ENCODE measurements at places on chromosomes 3 and 15.

DNA sequence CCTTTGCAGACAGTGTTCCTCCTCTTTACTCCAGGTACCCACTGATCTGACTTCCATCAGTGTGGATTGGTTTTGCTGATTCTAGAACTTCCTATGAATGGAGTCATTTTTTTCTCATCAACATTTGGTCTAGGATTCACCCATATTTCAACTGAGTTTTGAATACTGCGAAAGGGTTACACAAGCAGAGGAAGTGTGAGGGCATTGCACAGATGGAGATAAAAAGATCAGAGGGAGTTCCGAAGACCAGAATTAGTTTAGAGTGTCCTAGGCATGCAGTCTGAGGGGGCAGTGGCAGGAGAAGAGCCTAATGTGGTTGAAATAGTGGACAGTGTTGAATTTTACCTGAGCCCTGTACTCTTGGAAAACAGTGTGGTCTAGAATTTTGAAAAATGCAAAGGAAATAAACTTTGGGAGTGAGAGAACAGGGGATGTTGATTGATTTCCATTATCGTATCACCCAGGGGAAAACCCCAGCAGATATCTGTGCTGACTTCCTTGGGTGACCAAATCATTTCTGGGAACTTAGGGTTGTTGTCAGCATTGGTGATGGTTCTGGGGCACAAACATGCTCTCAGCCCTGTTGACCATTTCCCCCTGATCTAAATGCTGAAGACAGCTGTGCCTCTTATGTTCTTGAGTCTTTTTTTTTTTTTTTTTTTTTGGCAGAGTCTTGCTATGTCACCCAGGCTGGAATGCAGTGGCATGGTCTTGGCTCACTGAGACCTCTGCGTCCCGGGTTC lies 327.4 kb upstream of the LRRFIP2 start:
- no peak for DNase-seq

DNA sequence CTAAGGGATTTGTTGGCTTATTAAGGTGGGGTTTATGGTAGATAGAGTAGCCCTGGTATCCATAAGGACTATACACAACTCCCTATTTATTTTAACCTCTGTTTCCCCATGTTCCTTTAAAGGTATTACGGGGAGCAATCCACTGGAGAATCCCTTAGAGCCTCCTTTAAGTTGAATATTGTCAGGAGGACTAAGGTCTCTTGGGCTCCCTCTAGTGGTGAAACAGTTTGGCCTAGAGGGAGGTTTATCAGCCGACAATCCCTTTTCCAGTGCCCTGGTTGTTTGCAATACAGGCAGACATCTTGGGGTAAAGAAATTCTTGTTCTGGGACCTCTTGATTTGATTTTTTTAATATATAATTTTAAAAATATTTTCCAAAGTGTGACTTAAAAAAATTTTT lies 12.9 kb downstream of the OPA1 start:
- peak; percentile 24 for DNase-seq

- DNase-seq, result no peak
These were observed 38.4 kb upstream of the GALNT15 start for GRCh38 chr3:16136055-16136454.

GRCh38 chr3:140219291-140219690 lies 284.3 kb downstream of the CLSTN2 start:
- no peak for DNase-seq

DNA sequence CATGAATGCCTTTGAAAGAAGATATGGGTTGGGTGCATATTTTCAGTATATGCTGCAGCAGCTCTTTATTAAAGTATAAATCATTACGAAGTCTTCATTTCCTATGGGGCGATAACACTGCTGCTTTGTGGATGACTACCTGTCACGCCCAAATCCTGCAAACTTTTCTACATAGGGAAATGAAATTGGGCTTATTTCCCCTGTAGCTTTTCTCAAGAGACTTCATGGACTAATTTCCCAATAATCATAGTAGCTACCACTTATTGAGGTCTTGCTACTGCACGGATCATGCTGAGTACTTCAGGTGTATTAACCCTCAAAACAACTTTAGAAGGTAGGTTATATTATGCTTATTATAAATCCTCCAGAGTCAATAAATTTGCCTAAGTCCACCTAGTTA lies 8.0 kb downstream of the TGFBR2 start:
- DNase-seq, result no peak

GRCh38 chr3:64809086-64809485 lies 121.3 kb upstream of the ADAMTS9 start:
- no peak for DNase-seq

DNA sequence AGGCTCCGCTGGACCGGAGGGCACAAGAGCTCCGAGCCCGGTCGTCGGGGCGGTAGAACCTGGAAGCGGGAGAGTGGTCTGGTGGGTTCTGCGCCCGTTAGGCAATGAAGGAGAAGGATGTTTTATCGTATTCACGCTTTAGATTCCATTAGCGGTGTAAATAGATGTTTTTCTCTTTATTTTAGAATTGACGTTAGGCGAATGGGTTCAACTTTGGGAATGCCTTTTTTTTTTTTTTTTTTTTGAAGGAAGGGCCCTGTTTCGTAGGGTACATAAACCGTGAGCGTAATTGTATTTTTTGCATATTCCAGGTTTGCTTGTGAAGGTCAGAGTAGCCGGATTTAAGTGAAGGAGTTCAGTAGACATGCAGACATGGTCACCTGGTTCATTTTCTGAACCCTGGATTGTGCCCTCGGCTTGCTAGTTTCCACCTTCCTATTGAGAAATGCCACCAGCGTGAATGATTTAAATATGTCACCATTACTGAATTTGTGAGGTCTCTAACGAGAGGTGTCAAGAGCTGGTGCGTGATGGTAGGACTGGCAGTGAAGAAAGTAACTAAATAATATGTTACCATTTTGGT lies 808 bp downstream of the RBM6 start:
- no peak for DNase-seq

- DNase-seq, result no peak
These were observed 29.9 kb downstream of the TMEM40 start for GRCh38 chr3:12729051-12729651.

GRCh38 chr15:64695561-64695992 lies 79.8 kb downstream of the RBPMS2 start:
- no peak for DNase-seq

DNA sequence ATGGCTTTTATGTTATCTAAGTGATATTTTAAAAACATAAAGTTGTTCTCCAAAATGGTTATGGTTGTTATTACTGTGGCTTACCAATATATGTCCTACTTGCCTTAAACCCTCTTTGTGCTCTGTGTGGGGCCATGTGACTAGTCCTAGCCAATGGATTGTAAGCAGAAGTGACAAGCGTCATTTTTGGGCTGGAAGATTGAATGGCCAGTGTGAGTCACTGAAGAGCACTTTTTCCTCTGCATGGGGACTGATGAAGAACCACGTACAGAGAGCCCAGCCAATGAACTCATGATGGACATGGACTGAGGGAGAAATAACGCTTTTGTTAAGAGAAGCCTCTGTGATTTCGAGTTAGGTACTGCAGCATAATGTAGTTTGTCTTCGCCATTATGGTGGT lies 332.7 kb downstream of the EDEM1 start:
- no peak for DNase-seq

DNA sequence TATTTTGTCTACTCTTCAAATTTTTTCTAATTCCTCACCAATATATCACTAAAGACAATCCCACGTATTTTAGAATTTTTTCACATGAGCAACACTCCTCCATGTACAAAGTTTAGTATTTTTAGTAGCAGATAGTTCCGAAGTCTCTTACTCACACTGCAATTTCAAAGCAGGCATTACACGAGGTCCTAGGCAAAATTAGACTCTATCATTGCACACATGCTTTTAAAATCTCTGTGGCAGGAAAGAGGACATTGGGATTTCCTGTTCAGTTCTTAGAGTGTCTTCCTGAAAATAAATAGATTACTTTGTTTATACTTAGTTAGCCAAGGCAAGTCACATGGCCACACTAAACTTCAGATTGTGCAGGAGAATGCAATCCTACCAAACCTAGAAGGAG lies 847.7 kb downstream of the ROBO2 start:
- no peak for DNase-seq

DNA sequence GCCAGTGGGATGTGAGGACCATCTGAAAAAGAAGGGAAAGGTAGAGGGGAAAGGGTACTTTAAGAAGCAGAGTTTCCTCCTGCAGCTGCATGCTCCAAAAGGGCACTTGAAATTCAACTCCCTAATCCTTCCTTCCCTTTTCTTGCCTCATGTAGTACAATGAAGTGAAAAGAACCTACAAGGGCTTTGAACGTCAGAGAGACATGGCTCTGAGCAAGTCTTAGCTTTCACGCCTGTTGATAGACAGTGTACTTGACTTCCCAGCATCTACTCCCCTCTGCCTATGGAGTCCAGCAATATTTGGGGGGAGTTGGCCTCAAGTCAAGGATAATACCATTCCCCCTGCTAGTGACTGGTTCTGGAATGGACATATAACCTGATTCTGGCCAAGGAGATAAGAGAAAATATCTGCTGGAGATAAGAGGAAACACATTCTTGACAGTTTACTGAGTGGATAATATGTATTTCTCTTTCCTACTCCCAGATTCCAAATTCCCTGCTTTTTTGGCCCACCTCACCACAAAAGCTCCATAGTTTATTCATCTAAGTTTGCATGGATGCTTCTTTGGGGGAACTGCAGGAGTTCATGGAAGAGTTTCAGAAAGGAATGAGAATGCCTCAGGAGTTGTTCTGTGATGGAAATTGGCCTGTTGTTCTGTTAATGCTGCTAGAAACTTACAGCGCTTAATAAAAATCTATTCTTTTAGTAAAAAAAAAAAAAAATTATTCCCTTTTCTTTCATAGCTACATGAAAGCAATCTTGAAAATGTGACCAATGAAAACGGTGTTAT lies 193.0 kb upstream of the TPM1 start:
- no peak for DNase-seq

DNA sequence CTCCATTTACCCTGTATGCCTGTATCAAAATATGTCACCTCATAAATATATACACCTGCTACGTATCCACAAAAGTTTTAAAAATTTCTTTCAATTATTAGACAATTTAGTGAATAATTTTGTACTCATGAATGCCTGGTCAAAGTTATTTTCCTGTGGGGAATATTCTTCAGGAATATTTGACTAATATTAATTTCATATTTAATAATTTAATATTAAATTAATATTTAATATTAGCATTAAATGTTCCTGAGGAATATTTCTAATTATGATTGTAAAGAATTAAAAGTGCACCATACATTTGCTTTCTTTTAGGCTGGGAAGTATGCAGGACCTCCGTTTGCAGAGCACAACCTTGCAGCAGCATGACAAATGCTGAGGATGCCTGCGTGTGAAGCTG lies 422.7 kb downstream of the C3orf38 start:
- no peak for DNase-seq

DNA sequence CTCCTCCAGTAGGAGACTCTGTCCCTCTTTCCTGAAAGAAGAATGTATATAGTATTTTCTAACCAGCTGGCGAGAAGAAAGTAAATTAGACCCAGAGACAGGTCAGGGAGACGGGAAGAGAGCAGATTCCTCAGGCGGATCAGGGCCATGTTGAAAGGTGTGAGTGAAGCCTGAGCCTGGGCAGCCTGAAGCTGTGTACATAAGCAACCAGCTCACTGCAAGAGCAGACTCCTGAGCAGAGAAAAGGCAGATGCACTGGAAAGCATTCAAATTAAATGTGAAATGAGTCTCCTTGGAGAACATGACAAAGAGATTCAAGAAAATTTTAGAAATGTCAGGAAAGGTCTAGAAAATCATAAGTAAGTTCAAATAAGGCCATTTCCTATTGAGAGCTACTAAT lies 165.8 kb downstream of the GOLIM4 start:
- DNase-seq, result no peak

DNA sequence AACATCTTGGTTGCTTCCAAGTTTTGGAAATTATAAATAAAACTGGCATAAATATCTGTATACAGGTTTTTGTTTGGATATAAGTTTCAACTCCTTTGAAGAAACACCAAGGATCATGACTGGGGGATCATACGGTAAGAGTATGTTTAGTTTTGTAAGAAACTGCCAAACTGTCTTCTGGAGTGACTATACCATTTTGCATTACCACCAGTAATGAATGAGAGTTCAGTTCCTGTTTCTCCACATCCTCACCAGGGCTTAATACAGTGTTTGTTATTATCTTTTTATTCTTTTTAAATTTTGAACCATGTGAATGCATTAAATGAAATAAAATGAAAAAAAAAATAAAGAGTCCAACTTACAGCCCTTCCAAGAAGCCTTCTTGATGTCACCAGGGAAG lies 3.7 kb upstream of the ANKUB1 start:
- DNase-seq, result no peak

- DNase-seq, result no peak
These were observed 35.8 kb upstream of the UMPS start for GRCh38 chr3:124694486-124694885.

DNA sequence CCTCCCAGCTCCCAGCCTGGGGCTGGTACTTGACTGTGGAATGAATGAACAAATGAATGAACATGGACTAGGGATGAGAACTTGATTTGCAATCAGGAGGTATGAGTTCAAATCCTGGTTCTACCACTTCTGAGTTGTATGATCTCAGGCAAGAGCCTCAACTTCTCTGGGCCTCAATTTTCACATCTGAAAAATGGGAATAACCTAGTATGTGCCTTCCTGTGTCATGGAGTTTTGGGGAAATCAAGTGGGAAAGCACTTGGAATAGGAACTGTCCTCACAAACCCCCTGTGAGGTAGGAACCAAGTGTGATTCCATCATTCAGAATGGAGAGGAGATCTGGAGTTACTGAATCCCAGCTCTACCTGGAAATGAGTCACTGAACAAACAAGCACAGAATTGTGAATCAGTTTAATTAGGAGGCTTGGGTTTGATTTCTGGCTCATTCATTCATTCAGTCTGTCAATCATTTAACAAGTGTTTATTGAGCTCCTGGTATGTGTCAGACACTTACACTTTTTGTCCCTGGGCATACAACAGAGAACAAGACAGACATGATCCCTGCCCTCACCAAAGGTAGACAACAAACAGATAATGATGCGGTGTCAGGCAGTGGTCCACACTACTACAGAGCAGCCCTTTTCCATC lies 29.7 kb downstream of the DNASE1L3 start:
- DNase-seq, result no peak

GRCh38 chr15:100191161-100191560 lies 150.6 kb downstream of the ADAMTS17 start:
- DNase-seq, result no peak

- no peak for DNase-seq
These were observed 44.6 kb upstream of the LEKR1 start for GRCh38 chr3:156781310-156782230.

- no peak for DNase-seq
These were observed 46.0 kb upstream of the CD47 start for GRCh38 chr3:108136561-108137459.

- no peak for DNase-seq
These were observed 61.5 kb downstream of the ABTB1 start for GRCh38 chr3:127734181-127734720.

- peak; percentile 44 for DNase-seq
These were observed at the start of gene PCBP4 for GRCh38 chr3:51967384-51968169. Gene PCBP4 (minus strand): TSS chr3:51967454. CDS start chr3:51961240, 6,214 bp downstream.

DNA sequence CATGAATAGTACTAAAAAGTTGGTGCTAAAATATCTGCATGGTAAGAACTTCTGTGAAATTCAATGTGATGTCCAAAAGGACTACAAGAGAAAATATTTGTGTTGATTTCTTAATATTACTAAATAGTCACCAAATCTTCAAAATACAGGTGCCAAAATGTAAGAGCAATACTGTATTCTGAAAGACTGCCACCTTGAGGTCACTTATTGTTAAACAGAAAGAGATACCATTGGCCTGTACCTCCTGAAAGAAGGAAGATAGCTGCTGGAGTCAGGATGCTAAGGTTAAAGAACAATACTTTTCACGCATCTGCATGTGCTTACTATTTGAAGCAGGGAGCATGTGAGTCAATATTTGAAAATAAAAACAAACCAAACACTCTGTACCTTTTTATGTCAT lies 72.0 kb upstream of the LSAMP start:
- DNase-seq, result no peak
